Stimulated activated CD4-positive, alpha-beta T cell treated with anti-CD3 and anti-CD28 coated beads, Interleukin-1b, Interleukin-23, amount 100 ng/mL, for 24 hours (primary cell): ENCODE measurements at places on chromosomes 2 and 18.

GRCh38 chr18:33184175-33184574 lies 256.3 kb downstream of the CCDC178 start:
- no peak for DNase-seq

DNA sequence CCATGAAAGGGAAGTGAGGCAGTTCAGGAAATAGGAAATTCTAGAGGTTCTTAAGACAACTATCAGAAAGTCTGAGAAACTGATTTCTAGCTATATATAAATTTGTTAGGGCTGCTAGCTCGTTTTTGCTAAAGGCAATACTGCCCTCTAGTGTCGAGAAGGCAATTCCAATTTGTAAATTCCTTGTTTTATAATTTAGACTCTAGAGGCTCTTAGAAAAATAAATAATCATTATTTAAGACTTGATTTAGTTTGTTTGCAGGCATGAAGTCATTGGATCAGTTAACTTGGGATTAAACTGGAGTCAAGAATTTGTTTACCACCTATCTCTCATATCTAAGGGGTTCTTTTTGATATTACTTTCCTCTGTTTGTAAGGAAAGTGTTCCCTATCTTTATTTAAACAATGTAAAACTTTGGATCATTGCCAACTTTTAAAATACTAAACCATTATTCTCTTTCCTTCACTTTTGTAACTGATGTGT lies 66.2 kb downstream of the ACVR2A start:
- no peak for DNase-seq

- DNase-seq, result no peak
These were observed 80.7 kb downstream of the BCL11A start for GRCh38 chr2:60472663-60473289.

DNA sequence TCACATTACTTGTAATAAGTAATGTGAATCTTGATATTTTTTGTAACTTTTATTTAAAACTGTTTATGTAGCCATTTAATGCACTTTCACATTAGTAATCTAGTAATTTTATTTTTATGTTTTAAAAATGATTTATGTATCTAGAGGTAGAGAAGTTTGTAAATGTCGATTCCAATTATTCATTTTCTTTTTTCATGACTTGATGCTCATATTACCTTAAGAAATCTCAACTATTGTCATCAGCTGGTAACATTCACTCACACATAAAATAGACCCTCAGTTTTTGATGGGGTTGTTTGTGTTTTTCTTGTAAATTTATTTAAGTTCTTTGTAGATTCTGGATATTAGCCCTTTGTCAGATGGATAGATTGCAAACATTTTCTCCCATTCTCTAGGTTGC lies 351.7 kb upstream of the CDH7 start:
- DNase-seq, result no peak

GRCh38 chr18:34223164-34223892 lies 1.4 kb downstream of the NOL4 start:
- DNase-seq, result no peak

- no peak for DNase-seq
These were observed 79.3 kb upstream of the TGFA start for GRCh38 chr2:70632966-70633365.

DNA sequence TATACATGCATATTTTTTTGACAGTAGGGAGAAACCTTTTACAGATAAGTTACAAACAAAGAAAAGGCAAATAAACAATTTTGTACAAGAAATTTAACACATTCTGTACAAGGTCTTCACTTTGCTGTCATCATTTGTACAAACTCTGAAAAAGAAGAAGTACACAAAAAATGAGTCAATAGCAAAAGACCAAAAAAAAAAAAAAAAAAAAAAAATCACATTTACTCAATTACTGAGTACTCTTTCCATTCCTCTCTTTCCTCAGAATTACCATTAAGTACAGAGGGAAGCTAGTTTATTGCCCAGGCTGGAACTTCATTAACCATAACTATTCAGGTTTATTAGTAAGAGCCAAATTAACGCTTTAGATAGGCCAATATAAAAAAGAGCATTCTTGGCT lies 5.6 kb upstream of the STPG4 start:
- DNase-seq, result no peak
